HT1080 (cell line): ENCODE measurements at places on chromosomes 11 and 22.
A peak's percentile ranks its signal among the peaks of the same experiment; 100 is the strongest.

DNA sequence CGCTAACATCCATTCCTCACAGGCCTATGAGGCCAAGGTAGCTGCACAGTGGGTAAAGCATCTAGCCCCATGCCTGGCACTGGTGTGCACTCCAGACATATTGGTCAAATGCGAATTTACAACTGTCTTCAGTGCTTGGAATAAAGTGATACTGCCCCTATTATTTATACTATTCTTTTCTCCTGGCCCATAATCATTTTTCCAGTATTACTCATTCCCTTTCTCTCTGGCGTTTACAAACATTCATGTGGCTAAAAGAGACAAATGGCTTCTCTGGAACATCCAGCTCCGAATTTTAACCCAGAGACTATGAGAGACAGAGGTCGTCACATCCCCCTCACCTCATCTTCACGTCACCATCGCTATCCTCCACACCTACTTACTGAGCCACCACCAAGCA is 87.2 kb upstream of the PITPNB start:
- DNase-seq: no peak

DNA sequence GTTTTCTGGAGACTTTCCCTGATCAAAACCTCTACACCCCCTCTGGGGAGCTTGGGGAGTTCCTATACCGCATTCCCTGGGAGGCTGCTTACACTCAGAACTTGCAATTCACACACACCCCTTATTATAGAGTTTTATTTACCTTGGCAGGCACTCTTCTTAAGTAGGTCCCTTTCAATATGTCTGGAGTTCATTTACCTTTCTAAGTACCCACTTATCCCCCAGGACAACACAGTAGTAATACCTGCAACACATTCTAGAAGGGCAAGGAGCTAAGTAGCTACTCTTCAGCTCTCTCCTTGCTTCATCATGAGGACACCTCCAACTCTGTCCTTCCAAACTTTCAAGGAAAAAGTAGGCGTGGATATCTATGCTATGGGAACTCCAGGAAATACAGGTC is 127.8 kb upstream of the ANO3 start:
- no peak for DNase-seq

DNA sequence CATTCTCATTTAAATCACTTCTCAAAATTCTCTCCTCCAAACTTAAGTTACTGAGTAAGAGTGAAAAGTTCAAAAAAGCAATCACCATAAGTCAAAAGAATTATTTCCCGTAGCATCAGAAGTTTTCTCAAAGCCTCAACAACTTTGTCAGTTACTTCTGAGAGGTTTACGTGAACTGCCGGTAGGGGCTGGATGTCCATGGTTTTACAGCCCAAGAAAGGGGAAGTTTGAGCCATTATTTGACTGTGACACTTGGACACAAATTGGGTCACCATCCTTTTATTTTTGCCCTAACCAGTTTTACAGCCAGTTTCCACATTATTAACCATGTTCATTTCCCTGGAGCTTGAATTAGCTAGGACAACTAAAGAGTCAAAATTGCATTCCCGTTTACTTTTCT is 7.5 kb downstream of the POU2AF3 start:
- DNase-seq: no peak

GRCh38 chr11:112355726-112356125 is 95.1 kb upstream of the PLET1 start:
- peak; percentile 53 for DNase-seq

DNA sequence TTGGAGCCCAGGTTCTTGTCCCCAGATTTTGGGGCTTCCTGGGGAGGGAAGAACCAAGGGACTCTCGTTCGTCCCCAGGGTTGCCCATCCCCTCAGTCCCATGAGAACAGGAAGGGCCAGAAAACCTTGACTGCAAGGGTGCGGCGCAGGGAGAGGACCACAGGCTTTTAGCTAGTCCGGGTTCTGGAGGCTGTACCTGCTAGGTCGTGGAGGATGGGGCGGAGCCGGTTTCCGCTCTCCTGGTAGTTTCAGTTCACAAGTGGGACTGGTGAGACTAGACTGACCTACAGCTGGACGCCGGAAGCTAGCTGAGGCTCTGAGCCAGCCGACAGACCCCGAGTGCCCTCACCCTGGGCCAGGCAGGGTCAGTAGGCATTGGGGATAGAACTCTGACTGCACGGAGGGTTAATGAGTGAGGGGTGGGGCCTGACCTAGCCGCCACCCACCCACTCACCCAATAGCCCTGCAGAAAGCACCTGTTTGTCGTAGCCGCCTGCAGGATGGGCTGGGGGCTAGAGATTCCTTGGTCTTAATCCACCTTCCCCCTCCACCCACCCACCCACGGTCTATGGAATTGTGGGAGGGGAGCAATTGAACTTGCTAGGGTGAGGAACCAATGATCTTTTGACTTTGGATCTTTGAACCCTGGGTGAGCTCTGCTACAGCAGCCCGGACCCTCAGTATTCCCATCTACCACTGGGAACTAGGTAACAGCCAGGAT is 1.5 kb downstream of the MAFF start:
- DNase-seq: peak; percentile 51

DNA sequence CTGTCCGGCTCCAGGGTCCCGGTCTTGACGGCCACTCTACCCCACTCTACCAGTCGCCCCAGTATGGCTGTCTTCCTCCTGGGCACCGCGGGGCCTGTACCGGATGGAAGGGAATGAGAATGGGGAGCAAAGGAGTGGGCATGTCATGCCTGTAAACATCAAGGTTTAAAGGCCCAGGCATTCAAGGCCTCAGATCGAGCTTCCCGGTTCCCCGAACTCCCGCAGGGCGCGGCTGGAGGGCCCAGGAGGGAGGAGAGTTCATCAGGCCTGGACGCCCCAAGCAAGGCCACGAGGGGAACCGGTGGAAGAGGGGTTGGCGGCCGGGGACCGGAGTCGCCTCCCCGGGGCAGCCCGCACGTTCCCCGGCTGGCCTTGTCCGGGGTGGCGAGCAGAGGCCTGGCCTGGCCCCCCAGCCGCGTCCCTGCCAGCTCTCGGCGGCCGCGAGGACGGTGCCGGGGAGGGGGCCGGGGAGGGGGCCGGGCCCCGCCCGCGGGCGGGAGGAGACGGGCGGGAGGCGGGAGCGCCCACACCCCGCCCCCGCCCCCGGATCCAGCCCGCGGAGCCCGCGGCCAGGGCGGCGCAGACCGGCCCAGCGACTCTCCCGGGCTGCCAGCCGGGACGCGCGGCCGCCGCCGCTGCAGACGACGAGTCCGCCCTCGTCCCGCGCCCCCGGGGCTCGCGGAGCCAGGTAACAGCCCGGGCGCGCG is at the start of gene CDC42EP1:
TSS of gene CDC42EP1 (plus strand) at position 580 of the 707 bp plus-strand sequence. CDS start 5,870 bp downstream, outside the sequence.
- no peak for DNase-seq

DNA sequence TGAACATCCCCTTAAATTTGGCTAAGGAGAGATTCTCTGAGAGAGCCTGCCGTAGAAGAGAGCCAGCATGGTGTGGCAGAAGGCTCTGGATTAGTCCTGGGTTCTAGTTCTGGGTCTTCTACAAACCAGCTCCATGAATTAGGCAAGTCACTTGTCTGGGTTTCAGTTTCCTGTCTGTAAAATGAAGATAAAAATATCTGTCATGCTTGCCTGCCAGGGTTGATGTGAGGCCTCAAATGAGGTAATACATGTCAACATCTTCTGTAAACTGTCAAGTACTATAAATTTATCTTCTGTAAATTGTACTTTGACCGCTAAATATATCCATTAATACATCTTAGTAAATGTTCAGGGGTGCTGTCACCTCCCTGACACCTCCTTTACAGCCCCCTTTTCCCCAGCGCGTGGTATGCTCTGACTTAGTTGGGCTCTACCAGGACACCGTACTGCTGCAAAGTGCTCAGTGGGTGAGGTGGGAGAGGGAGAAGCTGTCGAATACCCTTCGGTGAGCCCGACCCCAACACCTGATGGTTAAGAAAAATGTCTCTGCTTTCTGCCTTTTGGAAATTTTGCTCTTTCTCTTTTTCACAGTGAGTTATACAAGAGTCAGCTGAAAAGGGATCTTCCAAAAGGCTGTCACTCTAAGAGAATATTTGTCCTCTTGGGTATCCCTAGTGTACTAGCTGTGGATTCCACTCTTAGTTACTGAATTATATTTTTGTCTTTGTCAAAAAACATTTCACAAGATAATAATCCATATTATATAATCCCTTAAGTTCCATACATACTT is 15.0 kb downstream of the RBX1 start:
- no peak for DNase-seq
